Renal cortex interstitium (tissue), 15 donors: ENCODE measurements at places on chromosomes 11 and 22. TPM values are rescaled to one million over a fixed set of nuclear protein-coding genes. Genes with fewer than 3 reads are reported as not detected.

GRCh38 chr11:34558211-34558610, 44.6 kb upstream of the ELF5 start:
- no peak for DNase-seq

The SEC14L6 gene
- polyA plus RNA-seq = 14.5 TPM

The CARNS1 gene
- polyA plus RNA-seq = 2.0 TPM

DNA sequence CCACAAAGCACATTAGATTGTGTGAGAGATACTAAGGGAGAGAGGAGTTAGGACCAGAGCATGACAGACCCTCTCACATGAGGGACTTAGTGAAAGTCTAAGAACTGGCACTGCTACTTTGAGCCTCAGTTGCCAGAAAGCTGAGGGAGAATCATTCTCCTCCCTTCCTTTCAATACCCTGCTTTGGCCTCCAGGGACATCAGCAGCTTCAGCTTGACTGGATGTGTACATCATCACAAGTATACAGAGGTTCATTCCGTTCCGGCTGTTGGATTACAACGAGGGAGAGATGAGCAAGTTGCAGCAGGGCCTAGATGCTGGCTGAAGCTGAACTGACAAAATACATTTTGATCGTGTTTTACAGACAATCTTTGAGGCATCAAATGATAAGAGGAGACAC, 15.7 kb upstream of the ANO5 start:
- no peak for DNase-seq

DNA sequence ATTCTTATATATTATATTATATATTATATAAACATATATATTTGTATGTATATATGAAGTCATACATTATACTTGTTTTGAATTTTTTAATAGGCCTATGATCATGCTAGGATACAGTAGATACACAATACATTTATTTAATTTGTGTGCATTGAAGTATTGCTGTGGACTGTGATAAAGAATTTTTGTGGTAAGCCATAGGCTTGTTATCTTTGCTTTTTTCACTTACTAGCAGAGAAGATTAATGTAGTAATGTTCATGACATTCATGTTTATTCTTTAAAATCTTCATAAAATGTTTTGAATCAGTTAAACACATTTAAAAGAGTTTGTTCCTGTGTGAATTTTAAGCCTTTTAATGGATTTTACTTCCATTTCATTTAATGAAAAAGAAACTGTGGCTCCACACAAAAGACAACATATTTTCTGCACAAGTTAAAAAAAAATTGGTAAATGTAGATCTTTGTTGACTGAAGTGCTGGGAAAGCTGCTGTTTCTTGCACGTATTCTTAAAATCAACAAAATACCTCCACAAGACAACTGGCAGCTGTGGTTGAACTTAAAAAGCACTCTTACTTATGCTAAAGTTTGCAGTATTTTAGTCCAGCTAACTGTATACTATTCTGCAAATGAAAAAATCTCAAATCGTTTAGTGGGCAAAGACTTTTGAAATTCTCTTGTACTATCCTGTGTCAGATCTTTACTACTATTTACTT, 156.2 kb downstream of the TMEM135 start:
- DNase-seq = no peak

- DNase-seq = no peak
Observed at GRCh38 chr11:68047437-68048290, 8.8 kb downstream of the TCIRG1 start.

DNA sequence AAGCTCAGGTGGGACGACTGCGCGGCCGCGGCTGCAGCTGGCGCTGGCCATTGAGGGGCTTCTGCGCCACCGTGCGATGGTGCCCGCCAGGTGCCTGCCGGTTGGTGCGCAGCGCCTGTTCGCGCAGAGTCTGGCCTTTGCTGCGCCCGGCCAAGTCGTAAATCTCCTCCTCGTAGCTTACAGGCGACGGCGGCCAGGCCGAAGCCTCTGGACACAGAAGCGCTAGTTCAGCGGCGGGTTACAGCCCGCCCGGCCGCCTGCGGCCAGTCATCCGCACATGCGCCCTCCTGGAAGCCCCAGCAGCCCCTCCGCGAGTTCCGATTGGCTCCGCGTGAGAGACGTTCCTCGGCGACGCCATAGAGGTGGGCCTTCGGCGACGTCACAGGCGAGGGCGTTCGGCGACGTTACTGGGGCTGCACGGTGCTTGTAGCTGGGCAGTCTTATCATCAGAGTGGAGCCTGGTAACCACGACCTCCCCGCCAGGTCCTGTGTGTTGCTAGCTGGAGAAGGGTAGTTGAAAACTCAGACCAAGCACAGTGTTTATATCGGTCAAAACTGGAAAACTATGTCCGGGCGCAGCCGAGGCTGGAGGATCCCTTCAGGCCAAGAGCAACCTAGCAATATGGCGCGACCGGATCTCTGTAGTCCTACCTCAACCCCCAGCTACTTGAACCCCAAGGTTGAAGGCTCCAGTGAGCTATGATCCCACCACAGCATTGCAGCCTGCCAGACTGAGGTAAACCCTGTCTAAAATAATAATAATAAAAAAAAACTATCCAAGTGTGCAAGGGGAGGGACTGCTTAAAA, 265.7 kb downstream of the OR4C45 start:
- no peak for DNase-seq

- no peak for DNase-seq
Observed at GRCh38 chr11:77395460-77396173, 78.3 kb downstream of the PAK1 start.

DNA sequence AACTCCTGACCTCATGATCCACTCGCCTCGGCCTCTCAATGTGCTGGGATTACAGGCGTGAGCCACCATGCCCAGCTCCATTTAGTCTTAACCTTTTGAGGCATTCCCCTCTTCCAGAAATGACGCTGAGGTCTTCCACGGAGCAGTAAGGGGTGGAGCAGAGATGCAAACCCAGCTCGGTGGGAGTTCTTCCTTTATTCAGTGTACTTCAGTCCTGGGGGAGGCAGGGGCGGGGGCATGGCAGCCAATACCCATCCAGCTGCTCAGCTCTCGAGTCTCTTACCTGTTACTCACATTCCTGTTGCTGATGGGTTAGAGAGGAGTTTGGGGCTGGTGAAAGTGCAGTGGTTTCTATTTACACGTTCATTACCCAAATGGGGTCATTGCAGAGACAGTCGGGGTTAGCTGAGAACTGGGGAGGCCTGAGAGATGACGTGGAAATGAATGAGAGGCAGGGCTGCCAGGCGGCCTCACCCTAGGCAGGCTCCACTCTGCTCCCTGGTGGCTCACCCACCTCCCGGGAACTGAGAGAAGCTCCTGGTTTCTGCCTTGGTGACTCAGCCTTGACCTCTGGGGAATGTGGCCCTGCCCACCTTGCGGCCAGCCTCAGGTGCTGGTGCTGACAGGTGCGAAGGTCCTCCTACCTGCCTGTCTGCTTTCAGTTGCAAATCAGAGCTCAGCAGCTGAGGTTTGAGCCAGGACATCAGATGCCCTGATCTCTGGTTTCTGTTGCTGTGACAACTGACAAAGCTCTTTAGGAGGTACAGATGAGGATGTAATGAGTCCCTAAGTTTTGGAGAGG, 13.4 kb upstream of the ST14 start:
- no peak for DNase-seq

The TRIM51 gene
- polyA plus RNA-seq = not detected

The BIRC3 gene
- 0.92 TPM for polyA plus RNA-seq

DNA sequence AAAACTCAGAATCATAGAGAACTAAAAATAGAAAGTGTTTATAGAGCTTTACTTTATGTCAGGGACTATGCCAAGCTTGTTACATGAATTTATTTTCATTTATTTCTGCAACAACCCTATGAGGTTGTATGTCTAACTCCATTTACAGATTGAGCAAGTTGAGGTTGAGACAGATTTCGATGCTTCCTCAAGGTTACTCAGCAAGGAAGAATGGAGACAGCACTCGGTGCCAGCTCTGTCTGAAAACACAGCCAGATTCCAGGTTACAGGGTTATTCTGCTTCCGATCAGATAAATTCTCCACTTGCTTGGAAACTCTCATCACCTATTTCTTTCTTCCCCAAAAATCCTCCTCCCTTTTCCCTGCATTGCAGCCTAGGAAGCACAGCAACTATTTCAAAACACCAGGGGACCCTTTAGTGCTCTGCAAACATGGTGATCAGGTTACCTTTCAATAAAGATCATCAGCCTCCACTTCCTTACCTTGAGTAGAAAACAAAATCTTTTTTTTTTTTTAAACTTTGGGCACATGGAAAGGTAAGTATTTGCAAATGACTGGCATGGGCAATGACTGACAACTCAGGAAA, 7.0 kb downstream of the MMP3 start:
- no peak for DNase-seq

DNA sequence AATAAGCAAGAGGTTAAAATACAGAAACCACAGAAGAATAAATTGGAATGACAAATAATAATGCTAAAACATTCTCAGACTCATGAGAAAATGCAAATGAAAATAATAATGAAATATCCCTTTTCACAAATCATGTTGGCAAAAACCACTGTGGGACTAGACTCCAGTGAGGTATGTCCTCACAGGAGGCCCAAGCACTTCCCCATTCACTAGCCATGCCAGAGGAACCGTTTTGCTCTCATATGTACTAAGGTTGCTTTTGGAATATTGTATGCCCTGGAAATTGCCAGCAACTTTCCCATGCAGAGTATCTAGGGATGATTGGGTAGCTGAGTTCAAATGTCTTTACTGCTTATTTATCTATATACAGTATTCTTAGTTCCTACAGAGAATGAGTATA, 106.2 kb upstream of the CHORDC1 start:
- no peak for DNase-seq
